ENCODE measurements at places on chromosomes 1 and 21. TPM values are rescaled to one million over a fixed set of nuclear protein-coding genes. Genes with fewer than 3 reads are reported as not detected.

Gene S100A7
- not detected for total RNA-seq

Gene PADI4
- not detected for total RNA-seq

Gene OVAAL
- total RNA-seq, result not detected

Gene COL8A2
- total RNA-seq, result 0.08 TPM

Gene UBE2U
- not detected for total RNA-seq

Gene DMRTA2
- 0.26 TPM for total RNA-seq

Gene DCST1
- not detected for total RNA-seq
